ENCODE measurements at places on chromosomes 7 and 10.
A peak's percentile ranks its signal among the peaks of the same experiment; 100 is the strongest.

- DNase-seq: no peak
These were observed 1.9 kb downstream of the ZNF316 start for GRCh38 chr7:6639032-6639431.

GRCh38 chr10:3046210-3046779, 21.1 kb upstream of the PFKP start:
- DNase-seq: no peak

DNA sequence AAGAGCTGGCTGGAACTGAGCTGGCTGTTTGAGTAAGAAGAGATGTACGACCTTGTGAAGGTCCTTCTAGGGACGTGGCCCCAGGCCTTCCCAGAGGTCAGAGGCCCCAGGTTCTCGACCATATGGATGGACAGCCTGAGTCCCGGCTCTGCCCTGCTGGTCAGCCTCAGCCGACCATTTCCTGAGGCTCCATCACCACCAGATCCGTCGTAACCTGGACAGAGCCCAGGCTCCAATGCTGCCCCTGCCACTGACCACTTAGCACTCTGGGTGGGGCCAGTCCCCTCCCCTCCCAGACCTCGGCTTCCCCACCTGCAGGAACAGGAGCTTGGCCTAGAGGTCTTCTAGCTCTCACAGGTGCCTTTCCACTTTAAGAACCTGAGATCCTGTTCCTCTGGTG, 10.6 kb upstream of the INMT start:
- DNase-seq: no peak

GRCh38 chr7:19519443-19520021, 189.3 kb downstream of the POLR1F start:
- no peak for DNase-seq

GRCh38 chr10:116171505-116171904, 101.5 kb downstream of the GFRA1 start:
- DNase-seq: no peak

GRCh38 chr10:79320820-79321493, 26.3 kb upstream of the PPIF start:
- peak; percentile 93 for DNase-seq

GRCh38 chr7:144494355-144494754, 90.9 kb upstream of the NOBOX start:
- no peak for DNase-seq

GRCh38 chr7:155002411-155003091, 373 bp downstream of the PAXIP1 start:
- no peak for DNase-seq

- DNase-seq: no peak
These were observed 64.1 kb downstream of the SRI start for GRCh38 chr7:88155756-88156155.

DNA sequence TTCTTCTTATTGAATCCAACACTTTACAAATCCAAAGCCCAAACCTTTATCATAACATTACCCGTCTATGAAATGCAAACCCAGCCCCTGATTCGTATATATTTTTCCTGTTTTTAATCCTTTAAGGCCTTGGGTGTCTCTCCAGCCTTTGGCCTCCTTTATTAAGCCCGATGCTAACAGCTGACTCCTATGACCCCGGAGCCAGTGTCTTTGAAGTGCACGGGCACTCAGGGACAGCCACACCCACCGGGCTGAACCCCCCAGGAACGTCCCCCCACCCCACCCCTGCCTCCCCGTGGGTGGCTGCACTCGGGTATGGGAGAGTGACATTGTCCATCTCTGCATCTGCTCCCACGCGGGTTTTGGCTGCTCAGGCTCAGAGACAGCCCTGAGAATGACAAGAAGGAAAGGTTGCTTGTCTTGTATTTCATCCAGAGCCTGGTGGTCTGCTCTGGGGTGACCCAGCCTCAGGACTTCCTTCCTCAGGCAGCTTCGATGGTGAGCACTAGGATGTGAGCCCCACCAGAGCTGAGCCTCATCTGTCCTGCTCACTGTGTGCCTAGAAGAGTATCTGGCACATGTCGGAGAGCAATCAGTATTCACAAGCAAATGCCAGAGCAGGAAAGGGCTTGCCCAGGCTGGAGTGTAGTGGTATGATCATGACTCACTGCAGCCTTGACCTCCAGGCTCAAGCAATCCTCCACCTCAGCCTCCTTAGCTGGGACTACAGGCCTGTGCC, 210.4 kb downstream of the SKIDA1 start:
- no peak for DNase-seq

DNA sequence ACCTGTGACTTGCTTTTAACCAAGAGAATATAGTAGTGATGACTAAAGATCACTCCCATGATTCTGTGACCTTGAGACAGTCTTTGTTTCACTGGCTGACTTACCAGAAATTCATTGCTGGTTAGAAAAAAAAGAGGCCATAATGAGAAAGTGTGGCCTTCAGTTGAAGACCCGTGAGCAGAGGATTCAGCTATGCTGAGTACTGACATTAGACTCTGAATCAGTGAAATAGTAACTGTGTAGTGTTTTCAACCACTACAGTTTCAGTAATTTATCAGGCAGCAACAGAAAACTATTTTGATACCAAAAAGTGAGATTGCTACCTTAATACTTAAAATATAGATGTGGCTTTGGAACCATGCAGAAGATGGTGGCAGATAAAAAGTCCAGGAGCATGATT, 298.0 kb upstream of the KCND2 start:
- DNase-seq: no peak

DNA sequence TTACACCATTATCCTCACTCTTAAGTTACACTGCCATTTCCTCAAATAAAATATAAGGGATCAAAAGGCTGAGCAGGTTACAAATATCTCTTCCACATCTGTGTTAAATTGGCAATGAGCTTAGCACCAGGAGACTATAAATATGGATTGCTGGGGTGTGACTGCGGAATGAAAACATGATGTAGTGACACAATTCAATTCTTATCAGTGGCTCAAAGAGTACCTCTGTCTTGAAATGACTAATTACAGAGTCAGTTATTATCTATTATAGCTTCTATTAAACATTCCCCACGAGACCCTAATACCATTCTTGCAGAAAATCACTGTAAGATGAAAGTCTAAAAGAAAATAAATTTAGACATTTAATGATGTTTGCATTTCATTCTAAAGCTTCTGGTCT, 67.1 kb downstream of the RELN start:
- DNase-seq: no peak

GRCh38 chr10:132789659-132790148, 3.8 kb upstream of the NKX6-2 start:
- no peak for DNase-seq

- no peak for DNase-seq
These were observed 116.5 kb upstream of the KCND2 start for GRCh38 chr7:120156476-120156875.

DNA sequence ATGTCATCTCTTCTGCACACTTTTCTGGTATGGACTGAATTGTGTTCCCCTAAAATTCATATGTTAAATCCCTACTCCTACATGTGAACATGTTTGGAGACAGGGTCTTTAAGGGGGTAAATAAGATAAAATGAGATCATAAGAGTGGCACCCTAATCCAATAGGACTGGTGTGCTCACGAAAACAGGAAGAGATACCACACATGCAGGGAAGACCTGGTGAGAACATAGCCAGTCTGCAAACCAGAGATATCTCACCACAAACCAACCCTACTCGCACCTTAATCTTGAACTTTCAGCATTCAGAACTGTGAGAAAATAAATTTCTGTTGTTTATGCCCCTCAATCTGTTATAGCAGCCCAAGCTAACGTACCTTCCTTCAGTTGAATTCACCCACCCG, 51.8 kb downstream of the VWDE start:
- DNase-seq: no peak

- DNase-seq: no peak
These were observed 6.8 kb downstream of the TACR2 start for GRCh38 chr10:69409968-69410367.
